Stimulated activated CD8-positive, alpha-beta memory T cell treated with anti-CD3 and anti-CD28 coated beads, Interleukin-7, amount 100 ng/mL, for 1 hour (primary cell): ENCODE measurements at places on chromosomes 2 and 18.

DNA sequence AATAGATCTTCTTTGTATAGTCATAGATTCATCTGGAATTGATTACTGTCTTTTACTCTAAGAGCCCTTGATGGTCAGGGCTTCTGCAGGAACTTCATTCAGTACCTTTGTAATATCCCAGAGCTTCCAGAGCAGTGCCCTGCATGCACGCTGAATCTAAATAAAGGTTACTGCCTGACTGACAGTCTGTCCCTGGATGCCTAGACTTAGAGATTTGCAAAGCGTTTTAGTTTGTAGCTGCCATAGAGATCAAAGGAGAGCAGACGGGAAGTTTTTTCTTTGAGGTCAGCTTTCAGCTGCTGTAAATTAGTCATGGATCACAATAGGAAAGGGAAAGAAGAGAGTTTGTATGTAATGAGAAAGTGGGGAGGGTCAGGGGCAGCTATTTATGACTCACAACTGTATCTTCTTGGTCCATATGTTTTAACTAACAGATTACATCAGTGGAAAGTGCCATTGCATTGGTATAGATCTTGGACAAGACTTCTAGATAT lies 45.2 kb upstream of the NYAP2 start:
- DNase-seq = no peak

GRCh38 chr2:11805024-11805423 lies 58.6 kb downstream of the LPIN1 start:
- no peak for DNase-seq

DNA sequence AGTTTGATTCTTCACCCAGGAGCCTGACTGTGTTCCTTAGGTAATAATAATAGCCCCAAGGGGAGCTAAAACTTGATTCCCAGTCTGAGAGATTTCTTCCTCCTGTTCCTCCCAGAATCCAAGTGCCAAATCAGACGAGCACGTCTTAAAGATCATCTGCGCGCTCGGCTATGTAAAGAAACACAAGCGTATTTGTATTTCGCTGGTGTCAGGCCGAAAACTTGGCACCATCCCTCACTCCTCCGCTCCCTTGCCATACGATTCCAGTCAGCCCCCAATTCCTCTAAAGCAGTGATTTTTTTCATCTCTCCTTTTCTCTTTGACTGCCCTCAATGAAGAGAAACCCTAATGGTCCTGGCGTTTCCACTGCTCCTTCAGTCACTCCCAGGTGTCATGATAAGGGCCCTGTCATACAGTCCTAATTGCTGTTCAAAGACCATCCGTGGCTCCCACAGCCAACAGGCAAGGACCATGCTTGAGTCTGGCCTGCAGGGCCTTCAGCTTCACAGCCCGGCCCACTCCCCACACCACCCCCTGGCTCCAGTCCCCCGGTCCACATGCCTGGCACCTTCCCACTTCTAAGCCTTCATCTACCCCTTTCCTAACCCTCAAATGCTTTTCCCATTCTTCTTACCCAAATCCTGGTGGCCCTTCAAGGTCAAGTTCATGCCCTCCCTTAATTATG lies 130.8 kb upstream of the ID2 start:
- no peak for DNase-seq

DNA sequence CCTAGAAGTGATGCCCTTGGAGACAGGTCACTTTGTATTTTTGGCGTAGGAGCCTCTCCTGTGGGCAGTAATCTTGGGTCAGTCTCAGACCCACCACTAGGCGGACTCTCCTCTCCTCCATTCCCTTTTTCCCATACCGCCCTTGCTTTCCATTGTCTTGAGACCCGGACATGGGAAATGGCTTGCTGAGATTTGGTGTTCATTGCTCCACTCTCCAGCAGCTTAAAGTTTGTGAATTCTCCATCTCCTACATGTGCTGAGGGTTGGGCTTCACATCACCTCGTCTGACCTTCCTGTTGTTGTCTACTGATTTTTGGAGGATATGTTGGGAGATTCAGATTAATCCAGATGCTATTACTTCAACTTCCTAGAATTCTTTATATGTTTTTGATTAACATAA lies 159.2 kb upstream of the RAB12 start:
- DNase-seq = no peak

DNA sequence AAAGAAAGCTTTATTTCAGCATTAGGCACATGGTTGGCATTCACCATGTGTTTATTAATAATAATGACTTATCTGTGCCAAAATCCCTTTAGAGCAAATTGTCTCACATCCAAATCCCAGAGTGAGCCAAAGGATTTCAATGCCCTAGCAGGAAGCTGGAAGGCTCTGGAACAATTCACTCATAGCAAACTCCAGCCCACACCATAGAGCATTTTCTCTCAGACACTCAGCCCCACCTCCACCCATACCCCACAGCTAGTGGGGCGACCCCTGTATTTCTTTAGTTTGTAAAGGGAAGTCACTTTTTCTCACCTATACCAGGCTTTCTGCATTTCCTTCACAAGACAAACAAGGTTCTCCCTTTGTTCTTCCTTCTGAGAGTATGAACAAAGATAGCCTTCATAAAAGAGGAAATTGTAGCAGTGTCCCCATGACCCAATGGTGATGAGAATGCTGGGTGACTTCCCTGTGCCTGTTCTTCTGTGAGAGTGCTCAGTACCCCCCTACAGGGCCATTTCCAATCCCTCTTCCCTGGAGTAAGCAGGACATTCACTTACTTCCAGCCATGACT lies 100.1 kb upstream of the APCDD1 start:
- DNase-seq = no peak

- DNase-seq = no peak
Measured at GRCh38 chr2:216113572-216113971, 4.4 kb downstream of the XRCC5 start.

DNA sequence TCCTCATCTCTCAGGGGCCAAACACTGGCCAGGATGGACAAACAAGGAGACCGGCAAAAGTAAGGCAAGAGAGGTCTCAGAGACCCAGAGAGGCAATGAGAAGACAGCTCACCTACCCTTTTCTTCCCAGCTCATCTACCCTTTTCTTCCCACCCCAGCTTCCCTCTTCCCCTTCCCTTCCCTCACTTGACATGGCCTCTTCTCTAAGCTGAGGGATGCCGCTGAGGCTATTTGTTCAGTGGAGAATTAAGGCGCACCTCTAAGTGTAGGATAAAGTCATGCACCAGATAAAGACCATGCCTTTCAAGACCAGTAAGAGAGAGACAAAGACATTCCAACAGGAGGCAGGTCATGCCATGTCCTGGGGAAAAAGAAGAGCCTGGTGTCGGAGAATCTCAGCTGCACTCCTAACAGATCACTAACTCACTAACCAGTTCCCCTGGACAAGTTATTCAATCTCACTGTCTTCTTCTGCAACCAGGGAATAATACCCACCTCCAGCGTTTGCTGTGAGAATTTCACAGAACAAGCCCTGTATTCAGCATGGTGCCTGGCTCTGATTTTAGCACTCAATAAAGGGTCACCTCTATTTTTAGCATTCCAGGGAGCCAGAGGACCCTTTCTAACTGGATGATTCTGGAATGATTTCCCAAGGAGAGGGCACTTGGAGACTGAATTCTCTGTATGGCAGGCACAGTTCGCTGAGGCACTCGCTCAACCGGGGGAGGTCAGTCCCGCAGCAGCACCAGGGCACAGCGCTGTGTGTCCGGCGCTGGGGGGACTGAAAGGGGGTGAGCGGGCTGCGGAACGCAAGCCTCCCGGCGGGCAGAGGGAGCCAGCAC lies 3.0 kb upstream of the FOSL2 start:
- DNase-seq = no peak

DNA sequence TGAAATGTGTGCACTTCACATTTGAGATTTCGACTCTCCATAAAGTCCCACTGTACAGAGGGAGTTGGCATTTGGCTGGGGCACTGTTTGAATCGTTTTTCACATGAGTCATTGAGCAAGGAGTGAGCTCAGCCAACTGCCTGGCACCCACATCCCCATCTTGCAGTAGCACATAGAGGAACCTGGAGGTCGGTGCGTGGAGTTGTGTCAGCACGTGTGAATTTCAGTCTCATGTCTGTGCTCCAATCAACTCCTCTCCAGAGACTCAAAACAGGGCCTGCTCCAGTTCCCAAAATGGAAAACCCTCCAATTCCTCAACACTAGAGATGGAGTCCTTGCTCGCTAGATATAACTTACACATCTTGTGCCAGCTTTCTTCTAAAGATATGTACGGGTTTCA lies 126.8 kb upstream of the CAPN13 start:
- DNase-seq = no peak

GRCh38 chr2:219417374-219417773 lies 803 bp upstream of the DES start:
- no peak for DNase-seq

GRCh38 chr2:109247812-109248211 lies 118.8 kb downstream of the SH3RF3 start:
- no peak for DNase-seq

DNA sequence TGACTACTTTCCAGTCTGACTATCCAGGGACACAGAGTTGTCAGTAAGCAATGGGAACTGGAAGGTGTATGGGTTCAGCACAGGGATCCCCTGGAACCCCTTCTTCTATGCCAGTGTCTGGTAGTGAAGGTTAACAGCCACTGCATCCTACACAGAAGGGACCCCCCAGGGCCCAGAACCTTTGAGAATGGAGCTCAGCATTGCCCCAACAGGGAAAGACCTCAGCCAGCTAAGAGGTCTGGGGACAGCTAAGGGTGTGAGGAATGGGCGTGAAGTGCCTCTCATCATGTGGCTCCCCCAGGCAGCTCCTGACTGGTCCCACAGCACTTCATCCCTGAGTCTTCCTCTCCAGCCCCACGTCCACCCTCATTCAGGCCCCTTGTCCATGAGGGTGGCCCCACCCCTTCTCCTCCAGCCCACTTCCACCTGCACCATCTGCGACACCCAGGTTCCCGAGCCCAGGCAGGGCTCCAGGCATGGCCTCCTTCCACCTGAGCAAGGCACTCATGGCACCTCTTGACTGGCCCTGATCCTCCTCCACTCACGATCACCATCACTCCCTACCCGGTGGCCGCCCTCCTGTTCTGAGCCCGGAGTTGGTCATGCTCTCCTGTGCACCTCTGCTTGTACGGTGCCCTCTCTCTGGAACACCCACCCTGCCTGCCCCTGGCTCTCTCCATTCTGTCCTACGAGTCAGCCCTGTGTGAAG lies 77.1 kb downstream of the SFXN5 start:
- no peak for DNase-seq

DNA sequence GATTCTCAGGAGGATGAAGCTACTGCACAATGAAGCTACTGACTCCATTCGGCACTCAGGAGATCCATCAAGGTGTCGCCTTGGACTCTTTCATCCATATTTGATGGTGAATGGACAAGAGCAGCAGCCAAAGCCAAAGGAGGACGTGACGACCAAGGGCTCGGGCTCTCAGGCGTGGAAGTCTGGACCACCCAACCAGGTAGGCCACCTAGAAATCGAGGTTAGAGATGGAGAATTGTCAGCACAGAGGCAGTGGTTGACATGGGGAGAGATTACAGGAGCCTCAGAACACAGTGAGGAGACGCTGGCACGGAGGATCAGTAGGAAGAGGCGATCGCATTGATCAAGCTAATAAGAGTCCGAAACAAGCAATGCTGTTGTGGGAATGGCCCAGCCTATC lies 240.5 kb upstream of the ID2 start:
- DNase-seq = no peak

DNA sequence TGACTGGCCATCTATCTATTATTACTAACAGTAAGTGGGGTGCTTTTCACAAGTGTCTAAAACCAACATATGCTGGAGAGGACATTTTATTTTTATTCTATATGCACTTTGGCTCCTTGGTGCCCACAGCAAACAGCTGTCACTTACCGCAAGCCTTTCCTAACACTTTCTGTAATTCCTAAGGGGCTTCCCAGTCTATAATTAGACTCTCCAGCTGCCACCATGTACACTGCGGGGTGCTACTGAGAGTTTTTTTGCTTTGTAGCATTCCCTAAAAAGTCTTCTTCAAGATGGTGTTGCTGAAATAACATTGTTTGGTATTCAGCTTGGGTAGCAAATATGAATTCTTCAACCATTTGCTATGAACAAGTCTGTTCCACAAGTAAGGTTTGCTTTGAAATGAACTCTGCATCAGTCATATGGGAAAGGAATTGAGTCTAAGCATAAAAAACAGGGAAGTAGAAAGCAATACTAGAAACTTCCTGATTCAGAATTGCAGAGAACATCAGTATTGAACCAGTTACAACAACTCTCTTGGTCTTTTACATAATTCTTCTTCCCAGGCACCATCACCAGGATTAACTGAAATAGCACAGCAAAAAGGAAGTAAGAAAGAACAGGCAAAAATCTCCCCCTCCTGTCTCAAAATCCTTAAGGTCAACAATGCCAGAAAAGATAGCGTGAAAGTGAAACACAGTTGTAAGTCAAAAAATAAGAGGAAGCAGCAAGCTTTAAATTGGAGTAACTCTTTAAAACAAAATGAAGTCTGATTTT lies 28.6 kb downstream of the EPB41L3 start:
- DNase-seq = no peak

GRCh38 chr2:15115776-15116175 lies 445.4 kb downstream of the NBAS start:
- DNase-seq = no peak

GRCh38 chr2:14907014-14907612 lies 274.6 kb downstream of the LRATD1 start:
- no peak for DNase-seq

DNA sequence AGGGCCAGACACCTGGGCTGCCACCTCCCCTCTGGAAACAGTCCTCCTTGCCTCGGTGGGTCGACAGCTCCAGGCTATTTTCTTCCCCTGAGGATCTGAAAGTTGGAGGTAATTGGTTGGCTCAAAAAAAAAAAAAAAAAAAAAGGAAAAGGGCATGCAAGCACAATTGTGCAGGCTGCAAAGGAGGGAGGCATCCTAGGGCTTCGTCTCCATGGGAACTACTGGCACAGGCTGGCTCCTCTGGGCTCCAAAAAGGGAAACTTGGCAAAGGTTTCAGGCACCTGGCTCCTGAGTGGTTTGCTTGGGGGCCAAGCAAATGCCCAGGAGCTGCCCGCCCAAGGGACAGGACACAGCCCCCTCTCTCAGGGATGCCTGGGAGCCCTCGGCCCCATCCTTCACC lies 1.1 kb upstream of the KCNIP3 start:
- no peak for DNase-seq

- no peak for DNase-seq
Measured at GRCh38 chr2:156331572-156332283, 793 bp downstream of the NR4A2 start.

DNA sequence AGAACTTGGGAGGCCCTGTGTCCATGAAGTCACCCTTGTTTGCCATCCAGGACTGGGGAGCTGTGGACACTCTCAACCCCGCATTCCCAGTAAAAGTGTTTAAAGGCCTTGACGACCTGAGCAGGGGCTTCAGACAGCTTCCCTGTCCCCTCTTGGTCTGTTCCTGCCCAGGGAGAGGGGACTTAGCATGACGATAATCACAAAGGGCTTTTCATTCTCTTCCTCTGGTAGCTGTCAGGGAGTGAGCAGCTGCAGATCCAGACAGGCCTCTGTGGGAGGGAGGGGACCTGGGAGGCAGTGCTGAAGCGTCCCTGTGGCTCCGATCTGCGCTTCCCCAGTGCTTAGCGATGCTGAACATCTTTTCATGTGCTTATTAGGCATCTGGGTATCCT lies 77.8 kb upstream of the HS6ST1 start:
- no peak for DNase-seq
